ENCODE measurements at places on chromosomes 1 and 21.

DNA sequence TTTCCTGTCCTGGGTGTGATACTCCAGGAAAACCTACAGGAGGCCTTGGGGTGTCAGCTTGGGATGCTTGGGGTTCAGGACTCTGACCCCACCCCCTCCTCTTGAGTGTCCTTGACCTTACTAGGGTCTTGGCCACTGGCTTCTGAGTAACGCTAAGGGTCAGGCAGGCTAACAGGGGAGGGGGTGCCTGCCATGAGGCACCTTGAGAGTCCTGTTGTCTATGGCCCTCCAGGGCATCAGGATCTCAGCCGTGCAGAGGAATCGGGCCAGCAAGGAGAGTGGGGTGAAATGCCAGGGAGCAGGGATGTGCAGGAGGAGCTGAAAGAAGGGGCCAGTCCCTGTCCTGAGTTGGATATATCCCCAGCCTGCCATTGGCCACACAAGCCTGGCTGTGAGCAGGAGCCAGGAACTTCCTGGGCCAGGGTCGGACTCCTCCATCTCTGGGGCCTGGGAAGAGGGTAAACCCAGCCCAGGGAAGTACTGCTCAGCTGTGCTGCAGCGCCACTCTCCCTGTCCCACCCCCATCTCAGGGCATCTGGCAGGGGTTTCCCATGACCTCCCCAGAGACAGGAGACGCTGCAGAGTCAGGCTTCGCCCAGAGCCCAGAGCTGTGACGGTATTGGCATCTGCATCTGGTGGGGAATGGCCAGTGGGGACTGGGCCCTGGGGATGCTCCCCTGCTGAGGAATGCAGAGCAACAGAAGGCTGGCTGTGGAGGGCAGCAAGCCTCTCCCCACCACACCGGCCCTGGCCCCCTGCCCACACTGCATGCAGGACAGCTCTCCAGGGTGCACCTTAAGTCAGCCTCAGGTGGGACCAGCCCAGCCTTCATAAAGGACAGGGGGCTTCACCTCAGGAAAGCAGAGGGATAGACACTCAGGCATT, 6.3 kb downstream of the KIF21B start:
- DNase-seq, result no peak

DNA sequence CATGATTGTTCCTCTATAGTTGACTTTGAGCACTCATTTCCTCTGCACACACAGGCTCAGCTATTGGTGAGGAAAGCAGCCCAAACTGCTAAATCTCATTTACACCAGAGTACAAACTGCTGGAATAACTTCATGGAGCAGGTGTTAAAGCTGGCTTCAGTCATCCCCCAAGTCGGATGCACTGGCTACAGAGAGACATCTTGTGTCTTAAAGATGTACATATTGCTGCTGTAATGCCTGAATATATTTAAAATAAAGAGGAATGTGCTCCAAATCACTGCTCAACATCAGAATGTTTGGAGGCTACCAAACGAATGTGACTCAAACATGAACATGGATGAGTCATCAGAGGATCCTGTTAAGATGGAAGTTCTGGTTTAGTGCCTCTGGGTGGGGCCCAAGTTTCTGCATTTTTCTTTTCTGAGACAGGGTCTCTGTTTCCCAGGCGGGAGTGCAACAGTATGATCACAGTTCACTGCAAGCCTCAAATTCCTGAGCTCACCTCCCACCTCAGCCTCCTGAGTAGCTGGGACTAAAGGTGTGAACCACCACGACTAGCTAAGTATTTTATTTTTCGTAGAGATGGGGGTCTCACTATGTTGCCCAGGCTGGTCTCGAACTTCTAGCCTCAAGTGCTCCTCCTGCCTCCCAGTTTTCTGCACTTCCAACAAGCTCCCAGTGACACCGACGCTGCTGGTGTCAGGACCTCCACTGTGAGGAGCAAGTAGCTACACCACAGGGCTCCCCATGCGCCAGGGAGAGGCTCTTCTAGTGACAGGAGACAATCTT, 79.0 kb upstream of the KRTAP19-8 start:
- DNase-seq, result peak; percentile 73

DNA sequence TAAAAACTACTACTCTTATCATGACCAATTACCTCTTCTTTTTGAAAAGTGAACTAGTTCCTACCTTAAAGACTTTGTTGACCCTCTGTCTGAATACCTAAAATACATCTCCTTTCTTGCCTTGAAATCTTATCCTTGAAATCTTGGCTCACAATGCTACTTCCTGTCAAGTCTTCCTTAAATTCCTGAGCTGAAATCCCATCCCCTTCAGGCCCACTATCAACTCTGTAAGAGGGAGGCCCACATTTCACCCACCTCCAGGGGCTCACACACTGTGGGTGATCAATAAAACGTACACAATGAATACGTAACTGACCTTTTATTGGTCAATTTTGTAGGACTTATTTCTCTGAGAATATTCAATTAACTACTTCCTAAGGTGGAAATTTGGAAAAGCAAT, 88.0 kb downstream of the APP start:
- DNase-seq, result no peak

DNA sequence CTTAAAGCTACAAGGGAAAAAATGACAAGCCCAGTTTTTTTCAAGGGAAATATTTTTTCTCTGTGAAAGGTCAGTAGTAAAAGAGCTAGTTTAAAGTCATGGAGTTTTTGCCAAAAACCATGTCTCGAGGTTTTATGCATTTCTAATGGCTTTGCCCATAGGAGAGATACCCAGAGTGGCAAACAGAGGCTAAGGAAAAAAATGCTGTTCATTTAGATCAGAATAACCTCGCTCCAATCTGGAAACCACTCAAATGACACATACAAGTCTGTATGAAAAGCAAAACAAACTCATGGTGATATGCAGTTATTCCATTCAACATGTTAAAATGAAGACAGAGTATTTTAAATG, 36.9 kb upstream of the EDEM3 start:
- no peak for DNase-seq

GRCh38 chr1:175427625-175428024, 235.0 kb upstream of the KIAA0040 start:
- DNase-seq, result no peak

DNA sequence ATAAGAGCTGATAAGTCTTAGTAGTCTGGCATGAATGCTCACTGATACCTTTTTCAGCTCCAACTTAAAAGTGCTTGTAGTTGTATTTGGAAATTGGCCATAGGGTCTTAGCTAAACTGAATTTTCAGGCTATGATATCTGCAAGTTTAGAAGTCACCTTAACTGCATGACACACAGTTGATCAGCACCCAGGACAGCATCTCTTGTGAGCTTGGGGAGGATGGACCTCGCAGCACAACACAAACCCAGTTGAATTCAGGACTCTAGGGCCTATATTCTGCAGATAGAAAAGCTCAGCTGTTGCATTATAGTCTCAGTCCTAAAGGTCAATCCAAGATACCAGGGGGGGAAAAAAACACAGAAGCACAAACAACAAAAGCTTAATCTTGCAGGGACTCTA, 394.3 kb downstream of the KCNH1 start:
- DNase-seq, result no peak

DNA sequence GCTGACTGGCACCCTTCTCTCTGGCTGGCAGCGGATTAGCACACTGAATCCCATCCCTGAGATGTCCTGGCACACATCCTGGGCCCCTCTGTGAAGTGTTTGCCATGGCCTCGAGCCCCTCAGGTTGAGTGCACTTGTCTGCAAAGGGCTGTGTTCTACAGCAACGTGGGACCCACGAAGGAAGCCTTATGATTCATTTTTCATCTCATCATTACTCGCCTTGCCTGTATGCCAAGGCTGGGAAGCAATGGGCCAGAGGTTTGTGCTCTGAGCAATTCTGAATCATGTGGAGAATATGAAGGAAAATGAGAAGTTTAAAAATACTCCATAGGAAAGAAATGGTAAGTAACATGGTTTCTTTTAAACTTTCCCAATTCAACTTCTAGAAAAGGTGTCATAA, 124.8 kb upstream of the LMO4 start:
- DNase-seq, result peak; percentile 58

GRCh38 chr1:28602536-28603439, 10.7 kb downstream of the RAB42 start:
- peak; percentile 78 for DNase-seq

DNA sequence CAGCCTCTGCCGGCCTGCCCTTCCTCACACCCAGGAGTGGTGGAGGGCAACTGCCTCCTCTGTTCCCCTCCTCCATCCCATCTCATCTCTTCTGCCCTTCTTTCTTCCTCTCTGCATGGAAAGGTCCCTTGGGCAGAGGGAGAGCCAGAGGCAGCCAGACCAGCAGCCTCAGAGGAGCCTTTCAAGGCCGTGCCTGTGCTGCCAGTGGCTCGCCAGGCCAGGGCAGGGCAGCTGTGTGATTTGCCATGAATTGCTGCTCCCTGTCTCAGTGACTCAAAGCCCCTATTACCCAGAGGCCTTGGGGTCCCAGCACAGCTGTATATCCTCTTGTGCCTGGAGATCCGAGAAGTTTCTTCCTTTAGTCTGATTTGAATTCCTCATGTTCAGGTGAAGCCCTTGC, 21.9 kb downstream of the TMCC2 start:
- DNase-seq, result no peak

DNA sequence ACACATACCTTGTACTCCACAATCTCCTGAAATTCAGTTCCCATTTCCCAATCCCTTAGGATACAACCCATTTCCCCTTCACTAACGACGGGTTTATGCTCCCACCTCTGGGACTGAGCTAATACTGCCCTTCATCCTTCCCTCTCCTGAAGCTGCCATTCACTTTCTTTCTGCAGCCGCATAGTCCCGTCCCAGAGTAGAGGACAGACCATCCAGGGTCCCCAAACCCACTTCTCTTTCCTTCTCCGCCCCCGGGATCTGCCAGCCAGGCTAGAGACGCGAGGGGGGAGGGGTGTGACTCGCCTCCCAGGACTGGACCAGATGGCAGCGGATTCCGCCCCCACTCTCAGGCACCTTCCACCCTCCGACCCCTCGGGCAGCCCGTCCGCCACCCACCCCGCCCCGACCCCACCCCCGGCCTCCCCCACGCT, 679 bp downstream of the ABL2 start:
- DNase-seq, result no peak

Measured in mammary epithelial cell (primary cell).